ENCODE measurements at places on chromosomes 3 and 15.

DNA sequence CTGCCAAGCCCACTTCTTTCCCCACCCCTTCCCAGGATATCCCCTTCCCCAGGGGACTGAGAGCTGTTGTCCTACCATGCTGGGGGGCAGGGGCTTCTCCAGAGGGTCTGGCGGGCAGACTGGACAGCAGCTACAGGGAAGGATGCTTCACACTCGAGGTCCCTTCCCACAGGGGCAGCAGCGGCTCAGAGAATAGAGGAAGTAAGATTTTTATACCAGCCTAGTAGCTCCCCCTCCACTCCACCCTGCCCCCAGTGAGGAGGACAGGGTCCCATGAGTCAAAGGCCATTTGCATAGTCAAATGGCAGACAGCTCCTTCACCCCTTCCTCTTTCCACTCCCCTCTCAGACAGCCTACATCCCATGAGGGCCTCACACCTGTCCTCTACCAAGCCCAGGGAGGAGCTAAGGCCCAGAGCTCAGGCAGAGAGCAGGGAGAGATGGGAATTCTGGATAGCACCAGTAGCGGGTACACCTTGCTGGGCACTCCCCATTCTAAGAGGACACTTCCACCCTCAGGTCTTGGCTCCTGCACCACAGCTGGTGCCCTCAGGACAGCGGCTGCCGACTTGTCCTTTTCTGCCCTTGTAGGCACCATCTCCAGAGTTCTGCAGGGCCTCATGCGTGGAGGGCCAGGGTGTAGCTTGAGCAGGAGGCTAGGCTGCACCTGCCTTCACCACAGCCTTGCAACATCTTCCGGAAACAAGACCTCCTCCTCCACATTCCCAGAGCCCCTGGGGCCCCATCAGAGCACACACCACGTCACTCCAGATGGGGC is at the start of gene TLR9:
Gene TLR9, minus strand, starts transcription at position 194 of the 777 bp plus-strand sequence. Its CDS starts 116 bp downstream, at position 78.
- no peak for DNase-seq

- DNase-seq, result no peak
These were observed 384.3 kb upstream of the RARB start for GRCh38 chr3:25043749-25044148.

DNA sequence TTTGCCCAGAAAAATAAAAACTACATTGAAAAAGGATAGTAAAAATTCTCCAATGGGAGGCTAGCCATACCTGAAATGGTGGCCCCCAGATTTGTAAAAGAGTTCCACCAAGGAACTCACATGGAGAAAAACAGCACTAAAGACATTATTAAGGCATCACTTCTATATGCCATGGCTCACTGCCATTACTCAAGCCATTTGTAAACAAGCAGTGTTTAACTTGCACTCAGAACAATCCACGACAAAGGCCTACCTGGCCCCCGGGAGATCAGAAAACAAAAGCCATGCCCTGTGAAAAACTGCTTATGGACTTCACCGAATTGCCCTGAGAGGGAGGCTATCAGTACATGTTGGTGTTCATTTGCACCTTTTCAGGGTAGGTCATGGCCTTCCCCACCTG is 19.6 kb downstream of the CCR8 start:
- no peak for DNase-seq

- no peak for DNase-seq
These were observed 270.2 kb upstream of the GBE1 start for GRCh38 chr3:82031596-82031995.

DNA sequence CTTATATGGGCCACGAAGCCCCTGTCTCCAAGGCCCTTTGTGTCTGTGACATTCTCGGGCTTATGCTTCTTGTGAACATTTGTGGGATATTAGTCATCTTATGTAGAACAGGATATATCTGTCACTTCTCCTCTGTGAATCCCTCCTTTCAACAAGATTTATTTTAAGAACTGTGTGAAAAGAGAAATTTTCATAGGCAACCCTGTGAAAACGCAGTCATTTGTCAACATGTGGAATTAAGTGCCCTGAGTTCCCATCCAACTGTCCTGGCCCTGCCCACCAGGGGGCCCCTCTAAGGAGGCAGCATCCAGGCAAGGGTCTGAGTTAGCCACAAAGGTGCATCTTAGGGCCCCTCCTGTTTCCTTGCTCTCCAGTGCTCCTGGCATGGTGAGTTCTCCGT is 76.8 kb upstream of the CHRNA7 start:
- DNase-seq, result peak; percentile 15

- DNase-seq, result no peak
These were observed 199.4 kb downstream of the CLSTN2 start for GRCh38 chr3:140134231-140134965.

- no peak for DNase-seq
These were observed 405.7 kb upstream of the MCTP2 start for GRCh38 chr15:93825682-93826081.

- peak; percentile 82 for DNase-seq
These were observed 7.2 kb downstream of the CLCN2 start for GRCh38 chr3:184354121-184354728.

- DNase-seq, result no peak
These were observed 40.9 kb downstream of the UACA start for GRCh38 chr15:70722266-70723121.

DNA sequence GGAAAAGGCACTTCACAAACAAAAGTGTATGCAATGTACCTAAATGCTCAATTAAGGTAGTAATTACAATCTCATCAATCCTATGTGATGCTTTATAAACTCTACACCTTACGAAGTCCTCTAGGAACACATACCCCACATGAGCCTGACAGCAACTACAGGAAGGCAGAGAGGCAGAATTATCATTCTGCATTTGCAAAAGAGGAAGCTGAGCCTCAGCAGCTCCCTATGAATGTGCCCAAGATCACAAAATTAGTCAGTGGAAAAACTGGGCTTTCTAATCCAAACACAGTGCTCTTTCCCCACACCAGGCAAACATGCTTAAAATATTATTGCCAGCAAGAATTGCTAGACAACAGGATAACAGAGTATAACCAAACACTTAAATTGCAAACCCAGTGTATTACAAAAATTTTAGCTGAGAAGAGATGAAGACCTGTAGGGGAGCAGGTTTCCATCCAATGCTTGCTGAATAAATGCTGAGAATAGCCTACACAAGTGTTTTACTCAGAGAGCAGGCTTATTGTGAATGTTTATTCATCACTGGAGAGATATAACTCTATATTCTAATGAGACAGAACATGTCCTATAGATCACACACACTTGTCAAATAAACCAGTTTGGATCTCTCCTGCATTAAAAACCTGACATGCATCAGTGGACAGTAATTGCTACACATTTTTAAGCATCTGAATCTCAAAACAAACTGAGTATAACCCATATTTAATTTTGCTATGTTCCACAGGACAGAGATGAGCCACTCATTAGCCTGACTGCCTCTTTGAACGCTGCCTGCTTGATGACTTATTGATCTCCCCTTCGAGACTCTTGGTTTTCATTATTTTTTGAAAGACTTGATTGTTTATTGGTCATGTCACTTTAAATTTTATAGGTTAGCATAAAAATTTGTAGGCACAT is 62.2 kb downstream of the PLCH1 start:
- no peak for DNase-seq

DNA sequence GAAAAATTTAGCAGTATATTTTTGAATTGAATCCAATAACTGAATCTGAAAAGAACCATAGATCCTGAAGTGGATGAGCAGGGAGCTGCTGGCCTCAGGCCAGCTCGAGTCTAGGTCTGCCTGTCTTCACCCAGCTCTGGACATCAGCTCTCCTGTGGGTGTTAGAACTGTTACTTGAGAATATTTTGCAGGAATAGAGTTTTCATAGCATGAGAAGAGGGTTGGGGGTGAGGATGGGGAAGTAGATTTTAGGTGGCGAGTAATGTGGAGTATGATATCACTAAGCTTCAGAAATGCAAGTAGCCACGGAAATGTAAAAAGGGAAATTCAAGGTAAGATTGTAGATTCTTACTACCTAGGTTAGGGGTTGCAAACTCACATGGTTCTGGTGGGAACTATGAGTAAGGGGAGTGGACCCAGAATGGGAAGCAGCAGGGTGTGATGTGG is 6.2 kb downstream of the RAB8B start:
- DNase-seq, result no peak

All from nephron progenitor cell (in vitro differentiated cells).